HuH-7 (cell line): ENCODE measurements at places on chromosomes 12 and 14.

DNA sequence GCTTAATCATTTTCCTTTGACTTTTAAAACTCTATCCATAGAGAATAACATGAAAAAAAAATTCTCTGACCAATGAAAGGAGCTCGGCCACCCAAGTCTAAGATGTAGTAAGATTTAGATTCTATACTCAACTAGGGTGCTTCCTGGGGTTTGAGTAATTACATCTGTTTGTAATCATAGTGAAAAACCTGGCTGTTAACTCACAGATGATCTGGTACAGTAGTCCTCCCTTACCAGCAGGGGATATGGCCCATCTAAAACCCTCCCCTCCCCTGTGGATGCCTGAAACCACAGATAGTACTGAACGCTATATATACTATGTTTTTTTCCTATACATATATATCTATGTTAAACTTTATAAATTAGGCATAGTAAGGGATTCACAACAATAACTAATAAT is 89.2 kb downstream of the DAAM1 start:
- no peak for DNase-seq

DNA sequence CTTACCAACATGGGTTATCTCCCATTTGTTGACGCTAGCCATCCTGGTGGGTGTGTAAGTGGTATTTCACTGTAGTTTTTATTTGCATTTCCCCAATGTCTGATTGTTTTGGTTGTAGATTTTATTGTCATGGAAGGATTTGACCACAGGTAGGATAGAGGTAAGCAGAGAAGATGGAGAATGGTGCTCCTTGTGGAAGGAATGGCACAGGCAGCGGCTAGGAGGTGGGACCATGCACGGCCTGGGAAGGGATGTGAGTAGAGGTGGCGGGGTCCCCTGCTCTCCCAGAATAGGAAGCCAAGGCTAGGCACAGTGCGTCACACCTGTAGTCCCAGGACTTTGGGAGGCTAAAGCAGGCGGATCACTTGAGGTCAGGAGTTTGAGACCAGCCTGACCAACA is 41.4 kb downstream of the PHETA1 start:
- no peak for DNase-seq

- DNase-seq, result no peak
Measured at GRCh38 chr12:116133149-116133548, 144.3 kb downstream of the MED13L start.

DNA sequence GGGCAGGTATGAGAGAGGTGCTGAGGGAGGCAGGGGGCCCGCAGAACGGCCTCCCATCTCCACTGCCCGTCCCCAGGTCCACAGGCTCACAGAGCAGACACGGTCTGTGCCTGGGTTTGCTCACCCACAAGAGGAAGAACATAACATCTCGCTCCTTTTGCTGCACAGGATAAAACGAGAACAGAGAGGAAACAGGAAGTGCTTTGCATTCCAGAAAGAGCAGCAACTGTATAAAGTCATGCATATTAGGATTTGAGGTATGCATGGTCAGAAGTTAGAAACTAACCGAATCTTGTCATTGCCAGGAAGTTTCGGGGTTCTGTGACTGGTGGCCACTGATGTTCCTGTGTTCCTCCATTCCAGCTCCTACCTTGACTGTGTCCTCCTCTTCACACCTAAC is 25.0 kb downstream of the NTF3 start:
- no peak for DNase-seq

DNA sequence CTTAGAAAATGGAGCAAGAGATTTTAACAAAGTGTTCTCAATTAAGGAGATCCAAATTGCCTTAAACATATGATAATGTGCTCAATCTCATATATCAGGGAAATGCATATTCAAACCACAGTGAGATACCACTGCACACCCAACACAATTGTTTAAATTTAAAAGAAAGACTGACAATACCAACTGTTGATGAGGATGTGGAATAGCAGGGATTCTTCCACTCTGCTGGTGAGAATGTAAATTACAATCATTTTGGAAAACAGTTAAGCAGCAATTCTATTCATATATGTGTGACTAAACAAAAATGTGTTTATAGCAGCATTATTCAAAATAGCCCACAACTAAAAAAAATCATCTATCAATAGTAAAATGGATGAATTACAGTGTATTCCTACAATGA is 144.2 kb downstream of the KICS2 start:
- no peak for DNase-seq

DNA sequence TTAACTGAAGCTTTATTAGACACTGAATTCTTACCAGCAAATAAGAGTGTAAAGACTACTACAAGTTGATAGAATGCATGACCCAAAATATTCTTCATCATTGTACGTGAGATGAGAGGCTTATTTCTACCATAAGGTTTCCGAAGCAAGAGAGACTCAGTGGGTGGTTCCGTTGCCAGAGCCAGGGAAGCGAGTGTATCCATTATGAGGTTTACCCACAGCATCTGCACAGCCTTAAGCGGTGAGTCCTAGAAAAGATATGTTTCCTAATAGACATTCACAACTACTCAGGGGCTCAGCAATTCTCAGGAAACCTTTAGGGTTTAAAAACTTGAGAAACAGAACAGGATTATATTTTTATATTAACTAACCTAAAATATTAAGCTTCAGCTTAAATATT is 77.8 kb upstream of the POC1B start:
- DNase-seq, result no peak

DNA sequence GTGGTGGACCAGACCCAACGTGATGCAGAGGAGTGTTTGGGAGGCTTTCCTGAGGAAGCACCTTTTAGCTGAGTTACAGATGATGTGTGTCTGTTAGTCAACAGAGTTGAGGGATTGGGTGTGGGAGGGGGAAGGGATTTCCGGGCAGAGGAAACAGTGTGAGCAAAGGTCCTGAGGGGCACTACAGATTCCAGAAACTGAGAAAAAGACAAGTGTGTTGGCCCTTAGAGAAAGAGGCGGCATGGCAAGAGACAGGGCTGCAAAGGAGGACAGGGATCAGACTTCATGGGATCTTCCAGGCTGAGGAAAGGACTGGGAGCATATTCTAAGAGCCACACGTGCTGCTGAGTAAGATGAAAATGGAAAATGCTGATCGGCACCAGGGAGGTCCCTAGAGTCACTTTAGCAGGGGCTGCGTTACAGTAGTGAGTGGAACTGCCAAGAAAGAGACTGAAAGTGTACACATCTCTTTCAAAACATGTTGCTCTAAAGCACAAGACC is 9.4 kb upstream of the RPS6KL1 start:
- no peak for DNase-seq

GRCh38 chr12:79453820-79454219 is 236.9 kb downstream of the PAWR start:
- no peak for DNase-seq

DNA sequence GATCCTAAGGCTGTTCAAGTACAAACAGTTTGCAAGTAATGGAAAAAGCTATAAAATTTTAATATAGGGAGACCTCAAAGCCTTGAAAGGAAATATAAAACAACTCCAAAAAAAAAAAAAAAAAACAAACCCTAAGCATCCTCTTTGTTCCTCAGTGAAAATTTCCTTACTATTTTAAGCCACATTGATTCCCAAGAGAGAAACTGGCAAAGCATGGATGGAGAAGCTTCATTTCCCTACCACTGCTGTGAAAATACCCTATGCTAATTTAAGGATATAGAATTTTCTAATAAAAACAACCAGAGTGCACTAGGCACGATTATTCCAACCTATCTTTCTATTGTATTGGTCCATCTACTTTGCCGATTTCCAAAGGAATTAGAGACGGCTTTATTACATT is 283.1 kb downstream of the CACNA1C start:
- no peak for DNase-seq

GRCh38 chr14:65419593-65420252 is 7.2 kb downstream of the FUT8 start:
- DNase-seq, result no peak

DNA sequence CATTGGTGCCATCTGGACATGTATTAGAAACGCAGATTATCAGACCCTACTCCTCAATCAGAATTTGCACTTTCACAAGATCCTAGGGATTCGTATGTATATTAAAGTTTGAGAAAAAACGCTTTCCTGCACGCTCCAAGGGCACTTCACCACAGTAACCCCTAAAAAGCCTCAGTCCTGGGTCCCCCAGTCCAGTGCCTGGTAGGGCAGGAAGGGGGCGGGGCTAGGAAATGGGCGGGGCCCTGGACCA is 369 bp downstream of the DEPDC4 start:
- DNase-seq, result peak; percentile 79

DNA sequence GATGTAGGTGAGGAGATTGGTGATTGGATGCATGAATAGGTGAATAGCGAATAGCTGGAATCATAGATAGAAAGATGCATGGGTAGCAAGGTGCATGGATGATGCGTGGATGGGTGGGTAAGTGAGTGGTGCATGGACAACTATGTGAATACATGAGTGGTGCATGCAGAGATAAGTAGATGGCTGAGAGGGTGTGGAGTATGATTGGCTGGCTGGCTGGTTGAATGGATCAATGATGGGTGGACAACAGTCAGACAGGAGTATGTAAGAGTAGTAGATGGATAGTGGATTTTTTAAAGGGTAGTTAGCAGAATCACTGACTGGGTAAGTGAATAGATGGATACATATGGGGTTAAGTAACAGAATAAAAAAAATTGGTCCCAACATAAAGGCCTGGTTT is 33.9 kb downstream of the SERPINA3 start:
- DNase-seq, result no peak

GRCh38 chr14:68248481-68249255 is 429.1 kb downstream of the RAD51B start:
- peak; percentile 20 for DNase-seq

DNA sequence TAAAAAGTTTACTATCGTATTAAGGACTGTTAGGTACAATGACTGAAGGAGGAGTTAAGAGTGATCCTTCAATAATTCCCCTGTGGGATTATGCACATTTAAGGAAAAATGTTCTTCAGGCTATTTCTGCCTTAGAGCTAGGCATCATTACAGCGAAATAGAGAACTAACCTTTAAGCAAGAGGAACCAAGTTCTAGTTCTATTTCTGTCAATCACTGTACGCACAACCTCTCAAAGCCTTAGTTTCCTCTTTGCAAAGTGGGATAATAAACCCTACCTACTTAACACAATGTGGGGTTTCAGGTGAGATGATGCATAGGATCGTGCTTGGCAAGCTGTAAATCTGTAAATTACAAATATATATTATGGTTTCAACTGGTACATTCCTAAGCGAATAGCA is 15.4 kb downstream of the NTF3 start:
- DNase-seq, result no peak

GRCh38 chr12:116760622-116761020 is 22.5 kb downstream of the RNFT2 start:
- DNase-seq, result no peak
